Ureter (tissue), 1 donor: ENCODE measurements at places on chromosomes 16 and 17.

- DNase-seq = no peak
Observed at GRCh38 chr17:66392783-66393437, 90.5 kb downstream of the PRKCA start.

DNA sequence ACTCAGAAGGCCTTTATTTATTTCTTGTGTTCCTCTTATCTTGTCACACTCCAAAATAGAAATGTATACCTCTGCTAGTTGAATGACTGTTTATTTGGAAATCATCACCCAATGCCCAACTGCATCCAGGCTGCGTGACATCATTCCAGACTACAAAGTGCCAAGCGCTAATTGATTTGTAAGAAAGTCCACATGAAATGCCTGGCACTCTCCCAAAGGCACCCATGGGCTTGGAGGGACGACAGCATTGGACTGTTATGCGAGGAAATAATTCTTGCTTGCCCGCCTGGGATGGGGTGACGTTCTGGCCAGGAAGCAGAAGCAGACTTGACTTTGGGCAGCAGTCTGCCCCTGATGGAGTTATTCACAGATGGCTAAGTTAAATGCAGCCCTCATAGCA lies 165.9 kb downstream of the CDH13 start:
- DNase-seq = no peak

DNA sequence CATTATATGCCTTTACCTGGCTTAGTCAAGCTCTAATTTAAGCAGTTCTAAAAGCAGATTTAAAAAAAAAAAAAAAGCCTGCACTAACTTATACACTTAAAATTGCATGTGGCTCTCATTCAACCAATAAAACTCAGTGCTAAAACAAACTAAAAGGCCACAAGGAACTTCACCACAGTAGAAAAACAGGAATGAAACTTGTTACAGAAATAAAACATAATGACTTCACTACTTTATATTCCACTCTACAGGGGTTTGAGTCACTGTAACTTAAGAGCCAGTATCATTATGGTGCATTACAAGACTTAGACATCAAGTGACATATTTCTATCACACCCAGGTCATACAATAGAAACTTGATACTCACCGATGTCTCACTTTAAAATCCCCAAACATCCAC lies 11.1 kb downstream of the CA10 start:
- no peak for DNase-seq

GRCh38 chr17:29388937-29389336 lies 1.2 kb upstream of the TAOK1 start:
- DNase-seq = no peak

- no peak for DNase-seq
Observed at GRCh38 chr16:89615596-89616090, 2.2 kb downstream of the DPEP1 start.

- DNase-seq = no peak
Observed at GRCh38 chr16:11836650-11837244, 14.6 kb downstream of the RSL1D1 start.
